HTR-8/SVneo (cell line): ENCODE measurements at places on chromosomes 7 and 10.

GRCh38 chr10:128764190-128764589 lies 638.0 kb upstream of the MKI67 start:
- DNase-seq, result no peak

- DNase-seq, result no peak
These were observed 142.6 kb upstream of the PLPP4 start for GRCh38 chr10:120314442-120314841.

- no peak for DNase-seq
These were observed 35.8 kb upstream of the DNAAF5 start for GRCh38 chr7:690478-691360.

GRCh38 chr7:118311121-118311836 lies 86.8 kb downstream of the ANKRD7 start:
- DNase-seq, result no peak

- DNase-seq, result peak; percentile 72
These were observed 11.8 kb downstream of the BZW2 start for GRCh38 chr7:16657656-16658279.

DNA sequence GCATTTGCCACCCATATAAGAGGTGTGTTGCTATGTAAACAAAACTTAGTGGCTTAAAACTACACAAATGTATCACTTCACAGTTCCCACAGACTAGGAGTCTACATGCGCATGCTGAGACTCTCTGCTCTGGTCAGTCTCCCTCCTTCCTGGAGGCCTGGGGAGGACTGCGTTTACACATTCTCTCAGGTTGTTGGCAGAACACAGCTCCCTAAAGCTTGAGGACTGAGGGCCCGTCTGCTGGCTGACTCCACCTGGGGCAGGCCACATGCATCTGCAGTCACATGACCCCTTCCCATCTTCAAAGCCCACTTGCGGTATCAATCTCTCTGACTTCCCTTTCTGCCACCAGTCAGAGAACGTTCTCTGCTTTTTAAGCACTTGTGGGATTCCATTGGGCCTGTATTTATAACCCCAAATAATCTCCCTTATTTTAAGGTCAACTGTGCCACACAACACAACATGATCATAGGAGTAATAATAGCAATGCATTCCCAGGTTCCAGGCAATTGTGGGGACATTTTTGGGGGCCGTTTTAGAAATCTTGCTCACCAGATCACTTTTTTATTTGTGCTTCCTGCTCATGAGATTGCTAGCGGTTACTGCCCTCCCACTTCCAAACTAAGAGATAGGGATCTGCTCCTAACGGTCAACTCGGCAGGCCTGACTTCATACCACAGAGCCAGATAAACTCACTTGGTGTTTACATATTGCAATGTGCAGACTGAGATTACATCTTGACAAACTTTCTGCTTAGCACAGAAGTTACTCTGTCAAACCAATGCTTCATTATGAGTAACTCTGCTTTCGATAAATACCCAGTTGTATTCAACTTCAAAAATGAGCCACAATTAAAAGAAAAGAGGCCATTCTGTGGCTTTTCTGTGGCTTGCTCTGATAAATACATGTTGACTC lies 96.3 kb downstream of the ALOX5 start:
- no peak for DNase-seq

- no peak for DNase-seq
These were observed 36.7 kb upstream of the PSAP start for GRCh38 chr10:71887743-71888142.

- no peak for DNase-seq
These were observed 148.7 kb downstream of the C7orf25 start for GRCh38 chr7:42763137-42763551.

DNA sequence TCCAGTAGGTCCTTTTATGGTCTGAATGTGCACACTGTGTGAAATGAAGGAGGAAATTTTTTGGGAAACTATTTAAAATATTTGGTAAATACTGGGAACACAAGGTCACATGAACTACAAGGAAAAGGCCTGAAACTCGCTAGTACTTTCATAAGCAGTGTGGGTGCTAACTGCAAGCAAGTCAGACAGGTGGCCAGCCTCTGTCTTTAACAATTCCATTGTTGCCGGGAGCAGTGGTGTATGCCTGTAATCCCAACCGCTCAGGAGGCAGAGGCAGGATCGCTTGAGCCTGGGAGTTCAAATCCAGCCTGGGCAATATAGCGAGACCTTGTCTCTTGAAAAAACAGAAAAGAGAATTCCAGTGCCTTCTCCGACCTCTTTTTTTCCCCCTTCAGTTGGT lies 37.5 kb downstream of the SMURF1 start:
- no peak for DNase-seq

DNA sequence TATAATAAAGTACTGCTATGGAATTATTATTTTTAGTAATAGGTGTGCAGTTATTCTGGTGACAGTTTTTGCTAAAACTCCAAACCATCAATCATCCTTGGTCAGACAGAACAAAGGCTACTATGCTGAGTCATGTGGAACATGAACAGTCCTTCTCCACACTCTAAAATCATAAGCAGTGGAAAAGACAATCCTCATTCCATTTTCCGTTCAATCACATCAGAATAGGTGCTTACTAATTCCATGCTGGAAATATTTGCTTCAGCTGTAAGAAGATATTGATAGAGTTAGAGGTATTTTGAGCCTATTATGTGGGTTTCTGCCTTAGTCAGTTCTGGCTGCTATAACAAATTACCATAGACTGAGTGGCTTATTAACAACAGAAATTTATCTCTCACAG lies 82.9 kb downstream of the FAM13C start:
- DNase-seq, result no peak

DNA sequence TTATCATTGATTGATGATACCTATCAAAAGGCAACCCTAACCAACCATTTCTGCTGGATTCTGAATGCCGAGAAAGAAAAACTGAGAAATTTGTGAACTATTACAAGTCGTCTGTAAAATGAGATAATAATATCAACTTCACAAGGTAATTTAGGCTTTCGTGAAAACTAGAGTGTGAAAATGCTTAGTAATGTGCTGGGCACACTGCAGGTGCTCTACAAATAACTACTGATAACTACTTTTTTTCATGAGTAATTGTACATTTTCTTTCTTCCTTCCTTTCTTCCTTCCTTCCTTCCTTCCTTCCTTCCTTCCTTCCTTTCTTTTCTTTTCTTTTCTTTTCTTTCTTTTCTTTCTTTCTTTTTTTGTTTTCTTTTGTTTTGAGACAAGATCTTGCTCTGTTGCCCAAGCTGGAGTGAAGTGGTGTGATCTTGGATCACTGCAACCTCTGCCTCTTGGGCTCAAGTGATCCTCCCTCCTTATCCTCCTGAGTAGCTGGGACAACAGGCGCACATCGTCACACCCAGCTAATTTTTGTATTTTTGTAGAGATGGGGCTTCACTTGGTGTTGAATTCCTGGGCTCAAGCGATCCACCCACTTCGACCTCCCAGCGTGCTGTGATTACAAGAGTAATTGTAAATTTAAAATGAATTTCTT lies 42.9 kb downstream of the BMPR1A start:
- no peak for DNase-seq

- DNase-seq, result no peak
These were observed 102.2 kb downstream of the MYOF start for GRCh38 chr10:93379731-93380575.

- DNase-seq, result no peak
These were observed 64.4 kb upstream of the LEP start for GRCh38 chr7:128176696-128177095.

GRCh38 chr10:72487521-72487920 lies 132.8 kb upstream of the DNAJB12 start:
- no peak for DNase-seq

GRCh38 chr7:88347090-88347489 lies 40.4 kb upstream of the STEAP4 start:
- DNase-seq, result no peak

GRCh38 chr10:48234295-48234694 lies 40.2 kb downstream of the FRMPD2 start:
- DNase-seq, result no peak

DNA sequence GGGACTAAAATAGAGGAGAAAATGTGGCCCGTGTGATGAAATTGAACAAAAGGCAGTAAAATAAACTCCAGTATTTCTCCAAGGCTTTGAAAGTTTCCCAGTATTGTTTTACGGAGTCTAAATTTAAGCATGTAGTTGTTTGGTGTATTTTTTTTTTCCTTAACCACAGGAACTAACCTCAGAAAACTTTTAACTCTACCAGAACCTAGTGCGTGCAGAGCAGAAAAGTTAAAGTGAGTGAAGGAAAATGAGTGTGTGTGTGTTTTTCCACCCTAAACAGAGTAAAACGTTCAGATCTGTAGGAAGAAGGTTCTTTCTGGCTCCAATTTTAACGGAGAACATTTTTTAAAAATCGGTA lies 812 bp downstream of the PROSER2 start:
- DNase-seq, result no peak

GRCh38 chr10:120483651-120484301 lies 26.7 kb downstream of the PLPP4 start:
- no peak for DNase-seq

DNA sequence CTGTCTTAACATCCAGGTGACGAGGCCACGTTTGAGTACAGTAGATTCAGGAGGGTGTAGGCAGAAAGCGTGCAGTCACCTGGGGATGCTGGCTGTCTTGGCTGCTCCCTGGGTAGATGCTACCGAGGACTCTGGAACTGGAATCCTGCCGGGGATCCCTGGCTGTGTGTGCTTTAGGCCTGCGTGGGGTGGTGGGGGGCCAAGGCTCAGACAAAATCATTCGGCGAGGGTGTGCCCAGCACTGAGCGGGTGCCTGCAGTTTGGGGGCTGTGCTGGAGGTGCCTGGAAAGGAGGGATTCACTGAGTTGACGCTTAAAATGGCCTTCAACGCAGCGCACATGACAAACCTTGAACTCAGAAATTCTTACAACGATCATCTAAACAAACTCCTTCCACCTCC lies 93.5 kb upstream of the PODXL start:
- DNase-seq, result no peak

- DNase-seq, result no peak
These were observed 125.5 kb downstream of the RNLS start for GRCh38 chr10:88457660-88458059.

- DNase-seq, result no peak
These were observed at the start of gene SLC26A3 for GRCh38 chr7:107803009-107803610. Gene SLC26A3, minus strand, starts transcription at chr7:107803223. Its CDS starts 8,714 bp downstream, at chr7:107794509.

DNA sequence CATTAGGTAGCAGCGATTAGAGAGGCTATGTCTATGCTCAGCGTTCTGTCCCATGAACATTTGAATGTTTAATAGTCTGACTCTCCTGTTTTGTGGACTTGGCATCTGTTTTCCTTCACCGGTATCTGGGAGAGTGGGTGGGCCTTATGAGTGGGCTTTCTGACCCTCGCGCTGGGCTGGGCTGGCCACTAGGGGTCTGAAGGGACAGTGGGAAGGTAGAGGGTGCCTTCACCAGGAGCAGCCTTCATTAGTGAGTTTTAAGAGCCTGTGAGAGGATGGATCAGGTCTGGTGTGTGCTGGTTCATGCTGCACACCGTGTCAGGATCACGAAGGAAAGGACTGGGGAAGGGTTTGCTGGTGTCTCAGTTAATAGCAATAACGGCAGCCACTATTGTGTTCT lies 33.4 kb downstream of the DCLRE1A start:
- DNase-seq, result no peak

DNA sequence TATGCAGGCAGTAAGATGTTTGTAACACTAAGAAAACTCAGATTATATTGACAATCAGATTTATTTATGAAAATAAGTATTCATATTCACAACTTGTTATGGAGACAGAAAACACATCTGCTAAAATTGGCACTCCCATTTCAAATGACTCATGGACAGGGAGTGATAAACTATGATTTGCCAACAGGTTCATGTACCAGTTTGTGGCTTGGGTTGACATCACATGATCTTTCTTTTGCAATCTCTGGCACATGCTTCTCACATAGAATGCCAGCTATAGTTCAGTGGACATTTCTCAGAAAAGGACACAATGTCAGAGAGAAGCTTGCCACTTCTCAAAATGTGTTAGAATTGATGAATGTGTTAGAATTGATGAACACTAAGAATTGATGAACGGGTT lies 663.2 kb upstream of the ANKRD30A start:
- DNase-seq, result no peak

GRCh38 chr7:119482671-119483070 lies 790.3 kb upstream of the KCND2 start:
- DNase-seq, result no peak

DNA sequence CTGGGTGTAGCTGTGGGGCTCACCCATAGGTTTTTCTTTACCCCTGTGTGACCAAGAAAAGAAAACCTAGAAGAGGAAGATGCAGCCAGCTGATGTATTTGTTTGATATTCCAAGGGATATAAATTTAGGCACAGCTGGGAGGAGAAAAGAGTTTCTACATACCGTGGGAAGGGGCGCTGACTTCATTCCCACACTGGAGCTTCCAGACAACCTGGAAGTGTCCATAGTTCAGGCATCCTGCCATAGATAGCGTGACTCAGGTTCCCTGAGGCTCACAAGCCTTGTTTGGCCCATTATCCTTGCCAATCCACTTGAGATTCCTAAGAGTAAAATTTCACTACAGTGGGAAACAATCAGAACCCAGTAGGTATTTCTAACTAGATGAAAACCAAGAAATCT lies 371.7 kb upstream of the NRP1 start:
- no peak for DNase-seq
